HuH-7 (cell line): ENCODE measurements at places on chromosomes 7 and 10.

DNA sequence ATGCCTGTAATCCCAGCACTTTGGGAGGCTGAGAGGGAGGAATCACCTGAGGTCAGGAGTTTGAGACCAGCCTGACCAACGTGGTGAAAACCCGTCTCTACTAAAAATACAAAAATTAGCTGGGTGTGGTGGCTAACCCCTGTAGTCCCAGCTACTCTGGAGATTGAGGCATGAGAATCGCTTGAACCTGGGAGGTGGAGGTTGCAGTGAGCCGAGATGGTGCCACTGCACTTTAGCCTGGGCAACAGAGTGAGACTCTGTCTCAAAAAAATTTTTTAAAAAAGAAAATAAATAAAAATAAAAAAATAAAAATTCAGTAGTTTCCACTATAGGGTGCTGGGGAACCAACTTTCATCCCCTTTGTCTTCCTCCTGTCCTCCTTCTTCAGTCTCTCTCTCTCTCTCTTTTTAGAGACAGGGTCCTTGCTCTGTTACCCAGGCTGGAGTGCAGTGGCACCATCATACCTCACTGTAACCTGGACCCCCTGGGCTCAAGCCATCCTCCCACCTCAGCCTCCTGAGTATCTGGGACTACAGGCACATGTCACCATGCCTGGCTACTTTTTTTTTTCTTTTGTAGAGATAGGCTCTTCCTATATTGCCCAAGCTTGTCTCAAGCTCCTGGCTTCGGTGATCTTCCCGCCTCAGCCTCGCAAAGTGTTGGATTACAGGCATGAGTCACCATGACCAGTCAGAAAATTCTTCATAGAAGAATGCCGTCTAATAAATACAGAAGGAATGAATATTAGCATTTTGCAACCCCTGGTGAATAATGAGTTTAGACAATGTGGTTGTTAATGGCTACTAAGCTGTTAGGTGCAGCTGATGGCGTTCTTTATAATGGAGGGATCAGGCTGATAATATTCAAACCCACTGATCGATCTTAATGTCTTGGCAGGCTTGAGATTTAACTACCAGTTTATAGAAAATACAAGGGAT, 20.6 kb downstream of the RBM20 start:
- DNase-seq = no peak

DNA sequence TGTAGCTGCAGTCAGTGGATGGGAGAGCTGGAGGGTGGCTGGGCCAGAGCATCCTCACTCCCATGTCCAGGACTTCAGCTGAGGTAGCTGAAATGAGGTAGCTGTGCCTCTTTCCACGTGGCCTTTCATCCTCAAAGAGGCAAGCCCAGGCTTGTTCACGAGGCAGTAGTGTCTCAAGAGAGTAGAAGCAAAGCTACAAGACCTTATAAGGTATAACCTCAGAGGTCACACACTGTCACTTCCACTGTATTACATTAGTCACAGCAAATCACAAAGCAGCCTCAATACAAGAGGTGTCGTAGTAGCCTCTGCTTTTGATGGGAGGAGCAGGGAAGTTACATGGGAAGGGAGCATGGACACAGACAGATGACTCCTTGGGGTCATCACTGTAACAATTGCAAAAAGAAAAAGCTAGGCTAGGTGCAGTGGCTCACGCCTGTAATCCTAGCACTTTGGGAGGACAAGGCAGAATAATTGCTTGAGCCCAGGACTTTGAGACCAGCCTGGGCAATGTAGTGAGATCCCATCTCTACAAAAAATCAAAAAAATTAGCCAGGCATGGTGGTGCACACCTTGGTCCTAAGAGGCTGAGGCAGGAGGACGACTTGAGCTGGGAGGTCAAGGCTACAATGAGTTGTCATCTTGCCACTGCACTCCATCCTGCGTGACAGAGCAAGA, 97.5 kb downstream of the SKIDA1 start:
- no peak for DNase-seq

DNA sequence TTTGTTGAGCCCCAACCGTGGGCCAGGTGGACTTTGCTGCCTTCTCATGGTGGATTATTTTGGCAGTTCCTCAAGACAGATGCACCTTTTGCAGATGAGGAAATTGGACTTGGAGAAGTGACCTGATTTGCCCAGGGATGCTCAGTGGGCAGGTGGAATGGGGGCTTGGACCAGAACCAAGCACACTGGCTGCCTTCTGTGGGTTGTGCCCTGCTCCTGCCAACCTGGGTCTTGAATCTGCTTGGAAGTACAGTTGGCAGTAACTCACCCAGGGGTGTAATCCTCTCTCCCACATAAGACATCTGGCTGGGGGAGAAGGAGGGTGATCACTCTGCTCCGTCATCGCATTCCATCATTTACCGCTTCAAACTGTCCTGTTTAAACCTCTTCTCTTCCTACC, 110.5 kb upstream of the GPR26 start:
- no peak for DNase-seq

GRCh38 chr10:74922921-74923320, 96.5 kb downstream of the KAT6B start:
- DNase-seq = no peak

DNA sequence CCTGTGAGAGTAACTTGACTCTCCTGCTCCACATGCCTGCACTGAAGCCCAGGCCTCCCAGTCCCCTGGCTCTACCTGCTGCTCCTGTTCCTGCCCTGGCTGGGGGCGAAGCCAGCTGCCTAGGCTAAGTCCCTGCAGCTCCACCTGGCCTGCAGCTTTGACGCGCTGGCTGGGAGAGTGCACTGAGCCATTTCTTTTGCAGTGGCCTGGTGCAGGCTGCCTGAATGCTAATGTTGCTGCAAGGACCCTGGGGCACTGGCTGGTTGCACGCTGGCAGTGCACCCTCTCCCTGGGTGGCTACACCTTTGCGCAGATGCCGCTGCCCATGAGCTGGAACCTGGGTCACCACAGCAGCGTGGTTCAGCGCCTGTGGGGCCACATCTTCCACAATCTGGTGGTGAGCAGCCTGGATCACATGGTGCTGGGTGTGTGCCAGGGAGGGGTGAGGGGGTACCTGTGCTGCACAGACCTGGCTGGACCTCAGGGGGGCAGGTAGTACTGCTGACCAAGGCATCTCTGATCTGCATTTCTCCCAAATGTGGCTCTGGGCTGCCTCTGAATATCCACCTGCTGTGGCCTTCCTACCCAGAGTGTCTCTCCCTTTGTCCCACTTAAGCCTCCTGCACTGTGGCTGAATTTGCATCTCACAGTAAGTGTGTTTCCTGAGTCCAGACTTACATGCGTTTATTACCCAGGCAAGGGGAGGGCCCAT, 20.0 kb downstream of the IMPDH1 start:
- no peak for DNase-seq
